Ammon's horn (tissue), 1 donor: ENCODE measurements at places on chromosomes 5 and 9.

GRCh38 chr5:126579716-126580115, 15.3 kb downstream of the ALDH7A1 start:
- no peak for DNase-seq

DNA sequence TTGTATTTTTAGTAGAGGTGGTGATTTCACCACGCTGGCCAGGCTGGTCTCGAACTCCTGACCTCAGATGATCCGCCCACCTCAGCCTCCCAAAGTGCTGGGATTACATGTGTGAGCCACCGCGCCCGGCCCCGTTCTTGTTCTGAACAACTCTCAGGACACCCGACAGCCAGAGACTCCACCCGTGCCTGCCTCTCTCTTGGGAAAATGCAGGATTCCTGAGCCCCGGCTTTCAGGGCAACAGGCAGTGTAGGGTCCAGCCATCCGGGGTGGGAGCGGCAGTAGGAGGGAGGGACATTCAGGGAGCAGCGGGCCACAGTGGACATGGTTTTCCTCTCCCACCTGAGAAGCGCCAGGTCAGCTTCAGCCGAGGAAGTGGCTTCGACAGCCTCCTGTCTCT, 34.4 kb downstream of the NCS1 start:
- DNase-seq = no peak

DNA sequence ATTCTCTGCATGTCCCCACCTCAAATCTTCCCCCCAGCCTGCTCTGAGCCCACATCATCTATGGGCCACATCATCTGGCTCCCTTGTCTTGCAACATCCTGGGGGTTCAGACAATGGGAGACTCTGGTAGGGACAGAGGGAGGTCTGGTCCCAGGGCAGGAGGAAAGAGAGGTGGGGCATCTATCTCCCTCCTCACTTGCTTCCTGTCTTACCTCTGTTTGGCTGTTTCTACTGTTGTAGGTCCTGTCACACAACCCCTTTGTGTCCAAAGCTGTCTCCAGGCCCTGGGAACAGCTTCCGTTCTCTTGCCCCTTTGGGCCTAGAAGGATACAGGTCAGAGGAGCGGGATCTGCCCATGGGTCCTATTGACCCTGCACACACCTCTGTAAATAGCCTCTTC, 227.2 kb downstream of the NSG2 start:
- no peak for DNase-seq

DNA sequence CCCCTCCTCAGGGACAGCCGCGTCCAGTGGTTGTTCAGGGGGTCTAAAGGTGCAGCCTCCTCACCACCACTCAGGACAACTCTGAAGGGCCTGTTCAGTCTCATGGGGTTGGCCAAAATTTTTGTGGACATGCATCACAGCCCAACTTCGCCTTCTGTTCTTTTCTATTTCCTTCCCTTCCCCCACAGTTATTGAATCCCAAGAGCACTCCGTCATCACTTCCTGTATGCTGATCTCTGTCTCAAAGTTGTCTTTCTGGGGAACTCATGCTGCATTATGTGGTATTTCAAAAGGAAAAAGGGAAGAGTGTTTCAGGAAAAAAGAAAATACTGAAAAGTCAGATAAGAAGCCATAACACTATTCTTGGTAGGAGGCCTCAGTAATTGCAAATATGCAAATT, 355.4 kb downstream of the CAAP1 start:
- DNase-seq = no peak

- no peak for DNase-seq
Measured at GRCh38 chr9:97853844-97854695, 1.0 kb downstream of the FOXE1 start.
